ENCODE measurements at places on chromosomes 1 and 21.

DNA sequence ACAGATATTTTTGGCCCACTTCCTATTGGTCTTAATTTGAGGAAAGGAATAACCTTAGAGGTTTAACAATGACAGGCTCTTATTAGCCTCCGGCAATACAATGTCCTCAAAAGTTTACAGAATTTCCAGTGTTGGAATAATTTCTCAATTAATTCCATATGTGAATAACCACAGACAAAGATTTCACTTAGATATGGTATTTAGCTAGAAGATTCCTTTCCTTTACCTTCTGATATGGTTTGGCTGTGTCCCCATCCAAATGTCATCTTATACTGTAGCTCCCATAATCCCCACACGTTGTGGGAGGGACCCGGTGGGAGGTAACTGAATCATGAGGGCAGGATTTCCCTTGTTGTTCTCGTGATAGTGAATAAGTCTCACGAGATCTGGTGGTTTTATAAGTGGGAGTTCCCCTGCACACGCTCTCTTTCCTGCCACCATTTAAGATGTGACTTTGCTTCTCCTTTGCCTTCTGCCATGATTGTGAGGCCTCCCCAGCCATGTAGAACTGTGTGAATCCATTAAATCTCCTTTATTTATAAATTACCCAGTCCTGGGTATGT lies 54.9 kb upstream of the RGS7 start:
- no peak for DNase-seq

DNA sequence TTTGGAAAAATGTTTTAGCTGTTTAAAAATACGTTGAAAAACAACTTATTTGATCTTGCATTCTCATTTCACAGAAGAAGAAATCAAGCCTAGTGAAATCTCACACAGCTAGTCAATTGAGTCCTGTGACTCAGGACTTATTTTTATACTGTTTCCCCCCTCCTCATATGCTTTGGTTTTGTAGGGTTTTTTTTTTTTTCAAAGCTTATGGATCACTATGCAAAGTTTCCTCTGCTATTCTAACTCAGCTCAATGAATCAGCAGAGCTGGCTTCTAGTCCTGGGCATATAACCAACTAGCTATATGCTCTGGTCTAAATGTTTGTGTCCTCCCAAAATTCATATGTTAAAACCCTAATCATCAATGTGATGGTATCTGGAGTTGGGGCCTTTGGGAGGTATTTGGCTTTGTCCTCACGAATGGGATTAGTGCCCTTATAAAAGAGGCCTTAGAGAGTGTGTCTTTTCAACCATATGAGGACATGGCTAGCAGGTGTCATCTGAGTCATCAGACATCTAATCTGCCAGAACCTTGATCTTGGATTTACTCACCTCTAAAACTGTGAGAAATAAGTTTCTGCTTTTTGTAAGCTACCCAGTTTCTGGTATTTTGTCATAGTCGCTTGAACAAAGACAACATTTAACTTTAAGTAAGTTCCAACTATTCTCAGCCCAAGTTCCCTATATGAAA lies 317.2 kb upstream of the C1orf87 start:
- no peak for DNase-seq

- no peak for DNase-seq
Observed at GRCh38 chr1:246218686-246219085, 288.4 kb downstream of the SMYD3 start.

DNA sequence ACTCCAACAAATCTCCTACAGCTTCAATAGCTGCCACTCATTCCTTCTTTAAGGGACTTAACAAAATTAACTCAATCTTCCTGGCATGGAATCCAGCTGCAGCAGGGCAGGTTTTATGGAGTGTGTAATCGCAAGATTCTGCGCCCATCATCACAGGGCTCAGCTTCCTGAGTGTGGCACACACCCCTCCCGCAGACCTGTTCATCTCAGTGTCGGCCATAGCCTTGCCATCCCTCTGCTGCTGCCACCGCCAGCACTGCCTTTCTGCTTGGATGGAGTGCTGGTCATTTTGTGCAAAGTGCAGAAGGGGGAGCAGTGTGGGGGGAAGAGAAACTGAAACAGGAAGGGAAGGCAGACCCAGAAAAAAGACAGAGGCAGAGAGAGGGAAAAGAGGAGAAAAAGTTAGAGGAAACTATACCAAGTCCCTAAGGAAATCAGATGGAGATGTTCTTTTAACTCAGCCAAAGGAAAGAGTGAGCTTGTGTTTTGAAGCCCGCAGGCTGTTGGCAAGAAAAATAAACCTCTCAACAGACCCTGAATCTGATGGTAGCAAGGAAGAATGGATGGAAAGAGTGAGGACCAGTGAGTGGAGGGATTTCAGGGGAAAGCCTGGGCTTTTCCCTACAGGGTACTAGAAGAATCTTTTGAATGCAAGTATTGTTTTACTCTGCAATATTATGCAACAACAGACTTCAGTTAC lies 324.2 kb downstream of the SEC16B start:
- DNase-seq: no peak

DNA sequence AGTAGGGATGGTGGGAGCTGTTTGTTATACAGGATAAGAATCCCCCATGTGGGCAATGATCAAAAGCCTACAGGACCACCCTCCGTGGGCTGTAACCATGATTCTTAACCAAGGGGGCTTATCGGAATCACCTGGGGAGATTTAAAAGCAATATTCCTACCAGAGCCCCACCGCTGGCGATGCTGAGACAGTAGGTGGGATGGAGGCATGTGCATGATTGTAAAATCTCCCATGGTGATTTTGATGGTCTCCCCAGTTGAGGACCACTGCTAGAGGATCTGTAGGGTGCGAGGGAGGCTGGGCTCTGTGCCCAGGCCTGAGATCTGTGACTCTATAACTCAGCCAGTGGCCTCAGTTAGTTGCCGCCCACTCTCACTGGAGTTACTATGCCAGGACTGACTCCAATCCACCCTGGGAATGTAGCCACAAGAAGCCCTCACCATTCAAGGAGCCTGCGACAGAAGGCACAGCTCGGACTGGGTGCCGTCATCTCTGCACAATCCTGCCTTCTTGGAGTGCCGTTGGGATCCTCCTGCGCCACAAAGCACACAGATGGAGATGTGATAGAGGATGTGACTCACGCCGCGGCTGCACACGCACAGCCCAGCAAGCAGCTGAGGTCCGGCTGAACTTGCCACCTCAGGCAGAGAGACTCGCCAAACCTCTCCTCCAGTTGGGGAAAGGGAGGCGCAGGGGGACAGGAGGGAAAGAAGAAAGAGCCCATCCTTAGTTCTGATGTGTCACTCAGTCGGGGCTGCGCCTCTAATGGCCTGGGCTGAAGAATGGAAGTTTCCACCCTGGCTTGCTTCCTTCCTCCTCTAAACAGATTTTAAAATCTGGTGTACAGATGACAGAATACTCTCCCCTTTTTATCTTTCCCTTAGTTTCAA lies 26.5 kb downstream of the AKNAD1 start:
- DNase-seq: no peak

- DNase-seq: no peak
Observed at GRCh38 chr1:47699492-47700235, 261.8 kb downstream of the FOXD2 start.

DNA sequence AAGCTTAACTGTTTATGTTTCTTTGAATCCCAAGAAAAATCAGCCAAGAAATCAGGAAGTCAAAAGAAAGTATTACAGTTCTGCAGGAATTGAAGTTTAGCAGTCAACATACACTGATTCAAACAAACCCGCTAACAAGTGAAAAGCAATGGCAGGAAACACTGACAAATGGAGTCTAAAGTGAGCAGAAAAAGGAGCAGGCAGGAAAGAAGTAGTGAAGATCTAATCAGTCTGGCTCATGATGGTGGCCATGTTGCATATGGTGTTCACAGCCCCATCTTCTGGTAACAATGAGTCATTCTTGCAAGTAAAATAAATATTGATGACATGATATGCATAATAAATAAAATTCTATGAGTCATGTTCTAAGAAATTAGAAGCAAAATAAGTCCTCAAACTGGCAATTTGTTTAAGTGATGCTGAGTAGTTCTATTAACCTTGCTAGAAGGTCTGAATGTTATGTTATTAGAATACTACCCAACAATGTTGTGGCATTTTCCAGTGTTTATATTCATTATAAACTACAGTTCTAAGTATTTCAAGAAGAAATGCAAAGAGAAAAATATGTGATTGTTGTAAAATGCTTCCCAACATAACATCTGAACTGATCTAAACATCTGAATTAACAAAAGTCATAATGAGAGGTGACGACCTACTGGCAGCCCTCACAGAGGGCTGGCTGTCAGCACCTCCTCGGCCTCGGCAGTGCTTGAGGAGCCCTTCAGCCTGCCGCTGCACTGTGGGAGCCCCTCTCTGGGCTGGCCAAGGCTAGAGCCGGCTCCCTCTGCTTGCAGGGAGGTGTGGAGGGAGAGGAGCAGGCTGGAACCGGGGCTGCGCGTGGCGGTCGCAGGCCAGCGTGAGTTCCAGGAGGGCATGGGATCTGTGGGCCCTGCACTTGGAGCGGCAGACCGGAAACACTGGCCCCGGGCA lies 5.7 kb upstream of the ACBD6 start:
- no peak for DNase-seq

- no peak for DNase-seq
Observed at GRCh38 chr1:223717123-223717522, 4.8 kb downstream of the CAPN2 start.

- DNase-seq: no peak
Observed at GRCh38 chr1:183061194-183061593, 38.0 kb downstream of the LAMC1 start.

GRCh38 chr21:42829417-42829816 lies 49.9 kb downstream of the WDR4 start:
- no peak for DNase-seq

- no peak for DNase-seq
Observed at GRCh38 chr1:53275566-53275965, 37.2 kb upstream of the MAGOH start.

GRCh38 chr1:211487082-211487481 lies 4.9 kb downstream of the RD3 start:
- DNase-seq: no peak

- no peak for DNase-seq
Observed at GRCh38 chr21:32930673-32931072, 95.1 kb upstream of the OLIG2 start.

- DNase-seq: no peak
Observed at GRCh38 chr1:201614262-201615015, 75.5 kb downstream of the NAV1 start.

DNA sequence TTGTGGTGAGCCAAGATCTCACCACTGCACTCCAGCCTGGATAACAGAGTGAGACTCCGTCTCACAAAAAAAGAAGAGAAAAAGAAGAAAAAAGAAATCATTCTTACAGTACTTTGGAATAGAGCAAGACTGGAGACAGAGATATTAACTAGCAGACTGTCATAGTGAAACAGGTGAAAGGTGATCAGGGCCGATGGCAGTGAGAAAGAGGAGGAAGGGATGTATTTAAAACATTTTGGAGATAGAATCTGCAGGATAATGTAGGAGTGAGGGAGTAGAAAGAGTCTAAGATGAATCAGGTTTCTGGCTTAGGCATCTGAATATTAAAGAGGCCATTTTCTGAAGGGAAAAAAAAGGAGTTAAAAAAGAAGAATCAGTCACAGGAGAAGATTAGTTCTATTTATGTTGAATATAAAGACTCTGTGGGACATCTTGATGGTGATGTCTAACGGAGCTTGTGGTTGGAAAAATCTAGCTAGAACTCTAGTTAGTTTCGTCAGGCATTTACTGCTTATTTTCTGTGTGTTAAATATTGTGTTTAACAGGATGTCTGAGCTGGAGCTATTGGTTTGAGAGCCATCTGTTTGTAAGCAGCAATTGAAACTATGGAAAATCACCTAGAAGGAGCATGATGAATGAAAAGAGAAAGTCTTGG lies 28.4 kb downstream of the BCL9 start:
- DNase-seq: no peak

- DNase-seq: no peak
Observed at GRCh38 chr21:20968391-20968790, 29.8 kb upstream of the NCAM2 start.

- no peak for DNase-seq
Observed at GRCh38 chr1:231194843-231195516, 33.1 kb downstream of the TRIM67 start.

- no peak for DNase-seq
Observed at GRCh38 chr1:204738506-204738905, 53.0 kb upstream of the LRRN2 start.

DNA sequence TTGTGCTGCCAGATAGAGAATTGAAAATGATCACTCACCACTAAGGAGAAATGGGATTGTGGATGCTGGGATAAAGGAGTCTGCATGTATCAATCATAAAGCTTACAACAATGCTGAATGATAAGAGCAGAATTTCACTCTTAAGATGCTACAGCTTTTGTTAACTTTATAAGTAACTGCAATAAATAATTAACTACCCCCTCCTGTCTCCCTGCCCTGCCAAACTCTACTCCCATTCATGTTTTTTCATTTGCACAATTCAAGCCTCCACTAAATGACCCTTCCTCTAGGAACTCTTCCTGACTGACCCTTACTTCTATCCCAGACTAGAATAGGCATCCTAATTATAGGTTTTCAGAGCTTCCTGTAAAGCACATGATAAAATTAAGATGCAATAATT lies 14.9 kb downstream of the MTF1 start:
- no peak for DNase-seq

GRCh38 chr1:38671221-38671620 lies 188.4 kb downstream of the RRAGC start:
- no peak for DNase-seq

DNA sequence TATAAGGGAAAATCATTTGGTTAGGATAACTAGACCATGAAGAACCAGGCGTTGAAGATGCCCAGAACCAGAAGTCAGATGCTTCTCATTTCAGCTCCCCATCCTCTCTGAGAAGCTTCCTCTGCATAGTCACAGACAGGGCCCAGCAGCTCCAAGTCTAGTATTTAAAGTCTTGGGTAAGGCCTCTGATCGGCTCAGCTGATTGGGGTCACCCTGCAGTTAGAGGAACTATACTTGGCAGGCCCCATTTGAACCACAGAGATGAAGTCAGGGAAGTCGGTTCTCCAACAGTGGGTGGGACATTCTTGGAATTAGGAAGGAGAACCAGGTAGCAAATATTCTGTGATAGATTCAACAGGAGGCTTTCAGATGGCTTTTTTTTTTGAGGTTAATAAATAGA lies 48.3 kb downstream of the SLC22A15 start:
- no peak for DNase-seq

GRCh38 chr1:37621326-37621870 lies 13.3 kb downstream of the RSPO1 start:
- no peak for DNase-seq

DNA sequence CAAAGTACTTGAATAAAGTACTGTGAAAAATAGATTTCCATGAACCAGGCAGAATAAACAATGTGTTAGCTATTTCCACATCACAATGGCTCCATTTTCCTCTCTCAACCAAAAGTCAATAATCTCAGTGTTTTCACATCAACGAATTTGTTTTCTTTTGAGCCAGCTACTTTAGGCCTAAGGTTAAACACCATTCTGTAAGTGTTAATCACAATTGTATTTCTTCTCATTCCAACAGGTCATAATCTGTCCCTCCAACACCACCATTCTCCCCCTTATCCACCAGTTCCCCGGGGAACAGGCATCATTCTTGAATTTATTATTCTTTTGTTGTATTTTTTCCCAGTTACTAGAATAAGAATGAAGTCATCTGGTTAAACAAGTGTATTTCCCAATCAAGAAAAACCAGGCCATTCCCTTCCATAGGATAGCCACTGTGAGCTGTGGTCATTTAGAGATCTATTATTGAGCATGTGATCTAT lies 66.2 kb upstream of the PALMD start:
- no peak for DNase-seq

GRCh38 chr1:74425676-74426075 lies 86.7 kb downstream of the LRRC53 start:
- no peak for DNase-seq
